Choroid plexus epithelial cell (primary cell): ENCODE measurements at places on chromosomes 7 and 10.

GRCh38 chr7:109735881-109736280 is 1166.2 kb downstream of the DNAJB9 start:
- DNase-seq = no peak

DNA sequence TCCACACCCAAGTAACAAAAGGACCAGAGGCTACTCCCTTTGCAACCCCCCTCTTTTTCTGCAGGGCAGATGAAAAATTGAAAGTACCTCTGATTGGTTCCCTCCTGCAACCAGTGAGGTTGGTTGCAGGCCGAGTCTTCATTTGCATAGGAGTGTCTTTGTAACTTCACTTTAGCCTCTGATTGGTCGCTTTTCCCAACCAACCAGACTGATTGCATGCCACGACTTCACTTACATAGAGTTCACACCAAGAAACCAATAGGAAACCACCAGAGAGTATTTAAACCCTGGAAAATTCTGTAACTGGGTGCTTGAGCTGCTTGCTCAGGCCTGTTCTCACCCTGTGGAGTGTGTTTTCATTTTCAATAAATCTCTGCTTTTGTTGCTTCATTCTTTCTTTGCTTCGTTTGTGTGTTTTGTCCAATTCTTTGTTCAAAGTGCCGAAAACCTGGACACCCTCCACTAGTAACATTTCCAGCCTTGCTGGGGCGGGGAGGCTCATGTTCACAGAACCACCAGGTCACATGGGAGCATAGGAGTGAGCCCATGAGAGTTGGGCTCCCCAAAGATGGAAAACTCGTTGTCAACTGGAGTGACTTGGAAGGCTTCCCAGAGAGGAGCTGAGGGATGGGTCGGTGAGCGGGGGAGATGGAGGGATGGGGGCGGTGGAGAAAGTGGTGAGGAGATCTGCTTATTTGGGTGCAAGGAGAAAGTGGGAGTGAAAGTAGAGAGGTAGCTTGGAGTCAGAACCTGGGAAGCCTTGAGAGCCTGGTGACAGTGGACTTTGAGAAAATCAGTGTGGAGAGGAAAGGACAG is 223.6 kb downstream of the GFRA1 start:
- no peak for DNase-seq

GRCh38 chr7:146647445-146647844 is 530.8 kb downstream of the CNTNAP2 start:
- no peak for DNase-seq

DNA sequence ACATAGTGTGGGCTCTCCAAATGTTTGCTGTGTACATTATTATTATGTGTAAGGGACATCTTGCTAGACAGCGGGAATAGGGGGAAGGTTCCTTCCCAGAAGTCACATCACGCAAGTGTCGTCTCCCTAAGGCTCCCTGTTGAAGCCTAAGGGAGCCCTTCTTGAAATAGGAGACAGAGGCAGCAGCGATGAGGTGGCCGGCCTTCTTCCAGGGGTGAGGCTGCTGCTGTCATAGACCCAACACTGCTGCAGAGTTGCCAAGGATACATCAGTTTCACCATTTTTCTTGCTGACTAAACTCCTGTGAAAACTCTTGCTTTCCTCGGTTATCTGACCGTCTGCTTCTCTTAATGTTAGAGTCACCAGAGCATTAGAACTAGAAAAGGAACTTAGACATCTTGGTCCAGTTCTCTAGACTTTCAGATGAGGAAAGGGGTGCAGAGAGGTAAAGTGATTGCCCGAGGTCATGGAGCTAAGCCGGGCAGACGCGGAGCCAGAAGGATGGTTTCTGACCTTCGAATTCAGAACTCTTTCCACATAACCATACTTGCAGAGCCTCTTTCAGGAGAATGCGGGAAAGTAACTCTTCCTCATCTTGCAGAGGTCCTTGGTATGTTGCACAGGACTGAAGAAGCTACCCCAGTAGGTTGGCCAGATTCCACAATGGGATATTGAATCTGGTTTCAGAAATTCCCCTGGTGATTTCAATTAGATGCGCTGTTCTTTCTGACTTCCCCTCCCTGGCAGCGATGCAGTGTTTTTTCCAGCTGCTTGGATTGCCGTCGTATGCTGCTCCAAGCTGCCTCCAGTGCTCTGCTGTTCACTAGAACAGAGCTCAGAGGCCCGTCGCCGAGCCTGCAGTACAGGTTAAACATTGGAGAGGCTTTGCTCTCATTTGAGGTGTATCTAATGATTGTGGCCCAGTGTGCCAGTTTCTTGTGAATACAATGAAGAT is 217.1 kb downstream of the CAMK1D start:
- DNase-seq = peak; percentile 63

DNA sequence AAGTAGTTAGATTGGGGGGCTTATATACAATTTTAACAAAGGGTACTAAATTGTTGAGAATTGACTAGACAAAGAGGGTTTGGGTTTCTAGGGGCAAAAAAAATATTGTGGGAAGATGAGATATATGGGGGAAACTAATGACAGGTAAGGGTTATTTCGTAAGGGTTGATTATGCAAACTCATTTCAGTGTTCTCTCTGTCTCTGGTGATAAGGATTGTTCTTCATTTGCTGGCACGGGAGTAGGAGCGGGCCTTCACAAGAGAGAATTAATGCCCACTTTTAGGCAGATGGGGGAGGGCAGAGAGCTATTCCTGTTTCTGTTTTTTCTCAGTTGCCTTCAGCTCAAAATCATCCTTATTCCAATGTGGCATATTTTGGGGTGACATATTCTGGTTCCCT is 258.4 kb downstream of the EXOC4 start:
- no peak for DNase-seq

DNA sequence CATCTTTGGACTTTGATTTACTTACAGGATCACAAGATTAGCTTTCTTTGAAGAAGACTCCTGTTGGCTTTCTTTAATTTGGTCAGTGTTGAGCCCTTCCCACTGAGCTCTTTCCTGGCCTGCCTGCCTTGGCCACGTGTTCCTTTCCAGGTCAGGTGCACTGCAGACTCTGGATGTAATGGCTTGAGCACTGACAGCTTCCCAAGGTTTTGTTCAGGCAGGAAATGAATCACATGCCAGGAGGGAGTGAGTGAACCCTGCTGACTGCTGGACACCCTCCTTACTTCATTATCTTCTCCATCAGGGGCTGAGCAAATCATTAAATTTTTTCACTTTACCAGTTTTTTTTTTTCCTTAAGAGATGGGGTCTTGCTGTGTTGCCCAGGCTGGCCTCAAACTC is 29.8 kb downstream of the SNX10 start:
- DNase-seq = no peak

DNA sequence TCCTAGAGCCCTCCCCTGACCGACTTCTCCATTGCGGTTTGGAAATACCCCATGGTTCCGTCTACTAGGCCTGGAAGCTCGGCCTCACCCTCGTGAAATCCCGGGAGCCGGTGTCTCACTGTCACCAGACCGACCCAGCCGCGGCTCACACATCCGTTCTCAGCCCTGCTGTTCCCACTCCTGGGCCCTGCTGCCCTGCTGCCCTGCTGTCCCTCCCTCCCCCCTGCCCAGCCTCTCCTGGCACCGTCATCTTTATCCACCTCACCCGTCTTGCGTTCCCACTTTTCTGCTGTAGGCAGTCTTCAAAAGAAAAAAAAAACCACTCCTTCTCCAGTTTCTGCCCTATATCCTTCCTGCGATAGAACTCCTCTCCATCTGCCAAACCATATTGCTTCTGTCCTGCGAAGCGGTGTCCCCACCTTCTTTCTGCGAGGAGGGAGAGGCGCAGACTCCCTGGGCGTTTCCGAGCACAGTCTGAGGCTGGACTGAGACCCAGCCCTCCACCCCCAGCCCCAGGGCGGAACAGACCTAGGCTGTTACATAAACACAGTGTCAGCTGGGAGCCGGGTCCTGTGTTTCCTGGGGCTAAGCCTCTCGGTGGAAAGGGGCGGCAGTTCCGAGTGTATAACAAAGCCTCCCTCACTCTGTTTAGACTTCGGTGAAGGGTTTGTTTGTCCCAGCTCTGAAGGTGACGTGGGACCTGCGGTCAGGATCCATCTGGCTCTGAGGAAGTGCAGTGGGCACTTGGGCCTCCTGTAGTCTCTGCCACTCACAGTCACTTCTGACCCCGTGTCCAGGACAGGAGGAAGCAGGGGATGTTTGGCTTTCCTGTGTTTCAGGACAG is 2.8 kb downstream of the AGAP3 start:
- peak; percentile 77 for DNase-seq
